Stimulated activated CD8-positive, alpha-beta memory T cell treated with anti-CD3 and anti-CD28 coated beads, Interleukin-7, amount 100 ng/mL, for 1 hour (primary cell): ENCODE measurements at places on chromosomes 12 and 14.

DNA sequence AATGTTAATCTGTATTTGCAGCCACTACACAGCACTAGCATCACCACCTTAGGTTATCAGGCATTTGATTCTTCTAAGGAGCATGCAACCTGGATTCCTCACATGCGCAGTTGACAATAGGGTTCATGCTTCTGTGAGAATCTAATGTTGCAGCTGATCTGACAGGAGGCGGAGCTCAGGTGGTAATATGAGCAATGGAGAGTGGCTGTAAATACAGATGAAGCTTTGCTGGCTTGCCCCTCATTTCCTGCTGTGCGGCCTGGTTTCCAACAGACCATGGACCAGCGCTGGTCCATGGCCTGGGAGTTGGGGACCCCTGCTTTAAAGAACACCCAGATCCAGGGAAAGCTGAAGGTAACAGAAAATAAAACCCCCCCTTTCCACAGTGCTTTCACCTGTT is 51.0 kb downstream of the TMX1 start:
- DNase-seq: no peak

- DNase-seq: no peak
These were observed 22.4 kb upstream of the GPR33 start for GRCh38 chr14:31510222-31510621.

GRCh38 chr12:41881891-41882805 is 262.5 kb downstream of the GXYLT1 start:
- no peak for DNase-seq

GRCh38 chr14:99188731-99189191 is 83.2 kb downstream of the BCL11B start:
- DNase-seq: no peak

DNA sequence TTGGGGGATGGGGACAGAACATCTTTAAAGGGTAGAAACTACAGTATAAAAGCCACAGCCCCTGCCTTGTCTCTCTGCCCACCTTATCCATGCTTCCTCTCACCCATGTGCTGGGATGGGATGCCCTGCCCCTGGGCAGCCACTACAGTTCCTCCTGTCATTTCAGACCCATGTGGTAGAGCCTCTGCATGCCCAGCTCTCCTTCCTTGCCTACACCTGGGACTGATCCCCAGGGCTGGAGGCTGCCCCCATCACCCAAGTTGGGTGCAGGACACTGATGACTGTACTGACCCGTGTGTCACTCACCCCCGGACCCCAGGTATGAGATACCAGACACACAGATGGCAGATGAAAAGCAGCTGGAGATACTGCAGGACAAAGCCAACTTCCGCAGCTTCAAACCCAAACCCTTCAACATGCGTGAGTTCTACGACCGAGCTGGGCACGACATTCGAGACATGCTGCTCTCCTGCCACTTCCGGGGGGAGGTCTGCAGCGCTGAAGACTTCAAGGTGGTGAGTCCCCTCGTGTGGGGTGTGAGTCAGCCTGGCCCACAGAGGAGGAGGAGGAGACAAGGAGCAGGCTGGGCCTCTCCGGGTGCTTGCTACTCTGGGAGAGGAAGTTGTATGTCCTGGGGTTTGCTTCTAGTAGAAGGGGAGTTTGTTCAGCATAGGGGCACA is 2.2 kb downstream of the ASIC1 start:
- DNase-seq: peak; percentile 29

GRCh38 chr12:101923045-101923718 is 45.8 kb downstream of the DRAM1 start:
- no peak for DNase-seq

GRCh38 chr12:113222730-113223531 is 1.7 kb downstream of the TPCN1 start:
- DNase-seq: no peak

DNA sequence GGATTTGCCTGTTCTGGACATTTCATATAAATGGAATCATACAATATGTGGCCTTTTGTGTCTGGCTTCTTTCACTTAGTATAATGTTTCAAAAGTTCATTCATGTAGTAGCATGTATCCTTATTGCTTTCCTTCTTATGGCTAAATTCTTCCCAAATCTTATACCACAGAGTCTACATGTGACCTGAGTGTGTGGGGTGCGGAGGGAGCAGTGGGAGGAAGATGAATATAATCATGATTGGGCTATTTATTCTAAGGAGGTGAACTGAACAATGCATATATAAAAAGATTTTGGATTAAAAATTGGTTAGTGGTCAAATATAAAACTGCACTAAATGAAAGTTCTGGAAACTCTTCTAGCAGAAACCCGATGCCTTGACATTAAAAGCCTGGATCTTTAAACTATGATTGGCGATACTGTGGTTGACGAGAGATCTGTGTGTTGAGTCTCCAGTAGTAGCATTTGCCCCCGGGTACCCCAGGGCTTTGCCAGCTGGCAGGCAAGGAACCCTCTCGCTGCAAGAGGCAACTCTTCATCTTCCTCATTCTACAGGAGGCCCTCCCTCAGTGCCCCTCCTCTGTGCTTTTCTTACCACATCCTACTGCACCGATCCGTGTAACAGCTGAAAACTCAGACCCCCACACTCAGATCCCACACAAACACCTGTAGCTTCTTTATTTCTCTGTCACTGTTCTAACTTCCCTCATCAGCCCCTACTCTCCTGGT is 2.6 kb downstream of the CYP46A1 start:
- DNase-seq: no peak

- DNase-seq: no peak
These were observed 75.9 kb downstream of the AEBP2 start for GRCh38 chr12:19515179-19515578.

DNA sequence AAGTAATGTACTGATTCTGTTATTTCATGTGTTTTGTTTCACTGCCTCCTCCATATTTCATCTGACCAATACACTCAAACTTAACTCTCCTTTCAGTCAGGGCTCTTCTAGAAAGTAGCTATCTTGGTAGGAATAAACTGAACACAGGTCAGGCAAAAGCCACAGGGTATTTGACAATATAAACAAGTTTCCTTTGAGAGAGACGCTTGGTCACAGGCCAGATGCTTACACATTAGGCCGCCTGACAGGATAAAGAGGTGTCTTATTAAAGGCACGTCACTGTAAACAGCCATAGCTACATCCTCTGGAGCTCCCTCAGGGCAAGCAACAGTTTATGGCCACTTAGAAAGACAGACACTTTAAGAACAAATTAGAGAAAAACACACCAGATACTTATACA is 607.5 kb downstream of the SLC6A15 start:
- no peak for DNase-seq

DNA sequence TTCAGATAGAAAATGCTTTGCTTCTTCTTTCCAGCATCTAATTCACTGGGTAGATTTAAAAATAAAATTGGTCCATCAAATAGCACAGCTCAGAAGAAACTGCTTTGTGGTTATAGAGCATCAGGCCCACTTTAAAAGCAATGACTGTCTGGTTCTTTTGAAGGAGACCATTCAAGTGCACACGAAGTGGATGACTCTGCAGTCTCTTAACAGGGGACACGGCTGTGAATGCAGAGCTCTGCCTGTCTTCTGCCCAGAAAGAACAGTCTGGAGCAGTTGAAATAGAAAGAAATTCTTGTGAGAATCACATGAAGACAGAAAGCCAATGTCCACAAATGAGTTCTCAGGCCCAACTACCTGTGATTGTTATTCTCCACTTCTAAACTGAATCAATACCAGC is 138.7 kb upstream of the PLEKHA5 start:
- DNase-seq: no peak

- DNase-seq: no peak
These were observed 61.7 kb downstream of the PPP1R12A start for GRCh38 chr12:79873201-79873600.

DNA sequence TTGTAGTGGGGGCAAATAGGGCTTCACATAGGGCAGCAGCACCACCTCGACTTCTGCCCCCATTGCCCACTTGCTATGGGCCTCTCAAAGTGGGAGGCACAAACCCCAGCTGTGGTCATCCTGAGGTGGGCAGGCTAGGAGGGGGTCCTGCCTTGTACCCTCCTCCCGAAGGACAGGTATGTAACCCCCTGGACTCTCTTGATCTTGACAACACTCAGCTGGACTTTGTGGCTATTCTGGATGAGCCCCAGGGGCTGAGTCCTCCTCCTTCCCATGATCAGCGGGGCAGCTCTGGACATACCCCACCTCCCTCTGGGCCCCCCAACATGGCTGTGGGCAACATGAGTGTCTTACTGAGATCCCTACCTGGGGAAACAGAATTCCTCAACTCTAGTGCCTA is 8.0 kb downstream of the ARHGAP9 start:
- DNase-seq: no peak

DNA sequence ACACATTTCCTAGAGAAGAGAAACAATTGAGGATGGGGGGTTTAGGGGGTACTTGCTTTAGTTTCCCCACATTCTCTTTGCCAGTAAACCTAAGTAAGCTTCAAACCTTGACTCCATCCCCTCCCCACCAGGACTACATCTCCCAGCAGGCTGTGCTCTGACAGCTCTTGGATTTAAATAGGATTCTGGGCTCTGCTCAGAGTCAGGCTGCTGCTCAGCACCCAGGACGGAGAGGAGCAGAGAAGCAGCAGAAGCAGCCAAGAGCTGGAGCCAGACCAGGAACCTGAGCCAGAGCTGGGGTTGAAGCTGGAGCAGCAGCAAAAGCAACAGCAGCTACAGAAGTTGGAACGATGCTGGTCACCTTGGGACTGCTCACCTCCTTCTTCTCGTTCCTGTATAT is 20.6 kb downstream of the RDH12 start:
- DNase-seq: no peak

DNA sequence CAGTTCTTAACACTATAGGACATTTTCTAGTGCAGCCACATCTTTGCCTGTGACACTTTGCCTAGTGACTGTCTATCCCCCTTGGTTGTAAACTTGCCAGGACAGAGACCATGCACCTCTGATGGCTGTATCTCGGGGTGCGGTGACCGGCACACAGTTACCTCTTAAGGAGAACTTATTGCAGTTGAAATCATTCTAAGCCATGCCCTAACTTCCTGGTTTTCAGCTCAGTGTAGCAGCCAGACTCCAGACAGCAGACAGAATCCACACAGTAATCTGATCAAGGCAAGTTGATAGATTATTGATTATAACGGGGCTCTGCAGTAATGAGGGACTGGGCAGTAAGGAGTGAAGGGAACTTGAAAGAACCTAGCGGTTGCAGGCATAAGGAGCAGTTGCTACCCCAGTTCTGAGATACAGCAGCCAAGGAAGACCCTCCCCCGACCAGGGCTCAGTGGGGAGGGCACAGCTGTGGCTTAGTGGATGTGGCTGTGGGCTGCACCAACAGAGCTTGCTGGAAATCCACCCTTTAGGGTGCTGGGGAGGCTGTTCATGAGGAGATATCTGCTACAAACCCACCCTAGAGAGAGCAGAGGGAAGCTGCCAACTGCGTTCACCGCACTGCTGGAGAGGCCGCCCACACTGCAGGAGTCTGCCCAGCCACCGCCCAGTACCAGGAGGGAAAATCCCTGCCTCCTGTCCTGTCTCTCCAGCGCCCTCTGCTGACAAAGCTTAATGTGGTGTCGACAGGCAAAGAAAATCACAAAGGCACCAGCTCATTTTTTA is 58.2 kb upstream of the BEGAIN start:
- DNase-seq: peak; percentile 56

DNA sequence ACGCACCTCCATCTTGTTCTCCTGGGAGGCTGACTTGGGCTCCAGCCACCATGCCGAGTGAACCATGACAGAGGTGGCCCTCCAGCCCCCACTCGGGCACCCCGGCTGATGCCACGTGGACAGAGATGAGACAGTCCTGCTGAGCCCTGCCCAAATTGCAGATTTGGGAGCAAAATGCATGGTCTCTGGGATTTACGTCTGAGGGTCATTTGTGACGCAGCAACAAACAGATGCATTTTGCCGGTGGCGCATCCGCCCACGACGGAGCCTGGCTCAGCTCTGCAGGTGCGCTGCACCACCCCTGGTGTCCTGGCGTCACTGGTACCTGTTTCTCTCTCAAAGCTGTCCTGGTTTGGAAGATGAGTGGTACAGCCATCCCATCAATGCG is 31.1 kb upstream of the INF2 start:
- DNase-seq: no peak

DNA sequence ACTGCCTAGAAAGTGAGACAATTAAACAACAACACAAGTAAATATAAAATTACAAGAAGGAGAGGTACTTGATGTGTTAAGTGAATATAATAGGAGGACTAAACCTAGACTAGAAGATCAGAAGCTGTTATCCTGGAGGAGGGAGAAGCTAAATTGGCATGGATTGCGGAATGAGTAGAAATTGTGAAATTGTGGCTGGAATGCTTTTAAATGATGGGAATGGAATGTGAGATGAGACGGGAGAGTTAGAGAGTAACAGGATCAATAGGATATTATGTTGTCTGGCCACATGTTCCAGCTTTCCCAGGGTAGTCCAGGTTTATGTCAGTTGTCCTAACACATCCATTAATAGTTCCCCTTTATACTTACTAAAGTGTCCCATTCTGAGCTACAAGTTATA is 44.0 kb upstream of the CPNE8 start:
- DNase-seq: no peak

- DNase-seq: no peak
These were observed 194.0 kb downstream of the ZFP36L1 start for GRCh38 chr14:68598621-68599447.

DNA sequence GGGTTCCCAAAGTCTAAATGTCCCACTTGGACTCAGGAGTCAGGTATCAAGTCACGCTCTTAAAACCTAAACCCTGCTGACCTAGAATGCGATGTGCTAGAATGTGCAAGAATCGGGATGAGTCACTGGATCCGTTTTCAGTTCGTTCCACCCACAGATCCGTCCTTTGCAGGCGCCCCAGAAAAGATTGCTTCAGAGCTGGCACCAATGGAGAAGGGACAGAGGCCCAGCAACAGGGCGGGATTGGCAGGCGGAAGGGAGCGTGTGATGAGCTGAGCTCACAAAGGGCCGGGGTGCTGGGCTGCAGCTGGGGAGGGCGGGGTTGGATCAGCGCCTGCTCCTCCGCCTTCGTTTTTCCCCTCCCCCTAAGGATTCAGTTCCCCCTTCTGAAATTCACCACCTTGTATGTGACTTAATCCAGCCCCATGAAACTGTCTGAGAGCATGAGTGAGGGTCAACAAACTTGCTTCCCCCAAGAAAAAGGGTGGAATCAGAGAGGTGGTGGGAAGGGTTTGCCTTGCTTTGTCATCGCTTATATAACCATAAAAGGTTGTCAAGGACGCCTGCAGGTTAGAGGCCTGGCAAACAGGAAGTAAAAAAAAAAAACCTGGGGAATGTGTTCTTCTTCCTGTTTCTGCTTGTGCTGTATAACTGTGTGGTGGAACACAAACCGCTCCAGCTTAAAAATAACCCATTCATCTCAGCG is 2.8 kb upstream of the UBC start:
- DNase-seq: peak; percentile 65

DNA sequence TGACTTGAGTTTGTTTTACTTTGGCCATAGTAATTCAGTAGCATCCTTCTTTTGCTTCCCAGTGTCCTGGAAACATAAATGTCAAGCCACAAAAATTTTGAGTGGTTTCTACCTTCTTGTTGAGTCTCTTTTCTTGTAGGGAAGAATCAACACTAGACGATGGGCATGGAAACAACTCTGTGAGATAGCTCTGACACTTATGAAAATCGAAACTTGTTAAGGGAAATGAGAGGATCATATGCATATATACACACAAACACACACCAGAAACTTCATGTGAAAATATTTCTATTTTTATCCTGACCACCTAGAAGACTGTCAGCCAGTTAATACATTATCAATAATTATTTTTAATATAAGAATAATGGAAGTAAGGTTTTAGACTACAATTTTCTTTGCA is 1247.3 kb upstream of the FLRT2 start:
- no peak for DNase-seq
